ENCODE measurements at places on chromosomes 6 and 20.

DNA sequence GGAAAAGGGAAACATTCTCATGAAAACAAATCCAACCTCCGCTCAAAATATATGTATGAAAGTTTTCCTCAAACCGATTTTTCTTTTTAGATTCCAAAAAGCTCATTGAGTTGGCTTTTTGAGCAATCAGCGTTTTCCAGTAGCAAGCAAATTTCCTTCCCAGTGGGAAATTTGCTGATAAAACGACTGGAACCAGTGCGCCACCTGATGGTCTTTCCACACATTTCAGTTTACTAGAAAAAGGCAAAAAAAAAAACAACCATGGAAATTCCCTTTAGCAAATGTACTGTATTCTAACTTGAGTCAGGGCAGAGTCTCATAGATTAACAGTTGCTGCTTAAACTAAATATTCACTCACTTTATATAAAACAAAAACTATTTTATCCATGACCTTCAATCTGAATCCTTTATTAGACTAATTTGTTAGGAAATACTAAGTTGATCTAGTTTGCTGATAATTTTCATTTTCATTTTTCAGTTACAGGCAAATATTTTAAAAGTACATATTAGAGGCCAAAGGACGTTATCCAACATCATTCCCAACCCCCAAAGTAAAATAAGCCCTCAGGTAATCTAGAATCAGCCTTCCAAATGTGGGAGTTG is 271.5 kb downstream of the FOXA2 start:
- no peak for DNase-seq

- no peak for DNase-seq
Measured at GRCh38 chr20:36260316-36260715, 24.0 kb downstream of the AAR2 start.

- no peak for DNase-seq
Measured at GRCh38 chr20:19078448-19079373, 133.7 kb upstream of the SLC24A3 start.

DNA sequence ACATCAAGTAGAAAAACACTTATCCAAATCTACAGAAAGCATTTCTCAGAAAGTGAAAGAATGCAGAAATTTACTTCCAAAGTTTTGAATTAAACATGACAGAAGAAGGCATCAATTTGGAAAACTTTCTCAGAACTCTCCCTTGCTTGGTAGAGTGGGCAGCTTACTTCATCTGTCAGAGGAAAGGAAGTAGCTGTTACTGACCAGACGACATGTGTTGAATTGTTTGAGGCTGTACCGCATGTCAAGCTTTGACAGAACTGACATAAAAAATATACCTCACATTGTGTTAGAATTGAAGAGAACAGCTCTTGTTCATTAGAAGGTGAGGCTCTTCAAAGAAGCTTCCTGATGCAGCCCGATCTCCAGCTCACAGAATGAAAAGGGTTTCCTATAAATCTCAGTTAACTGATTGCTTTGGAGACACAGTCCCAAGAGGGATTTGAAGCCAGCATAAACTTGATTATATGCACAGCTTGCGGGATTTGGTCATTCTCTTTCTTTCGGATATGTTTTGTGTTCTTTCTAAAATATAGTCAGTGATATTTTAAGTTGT is 190.7 kb downstream of the PLCB1 start:
- DNase-seq, result no peak

DNA sequence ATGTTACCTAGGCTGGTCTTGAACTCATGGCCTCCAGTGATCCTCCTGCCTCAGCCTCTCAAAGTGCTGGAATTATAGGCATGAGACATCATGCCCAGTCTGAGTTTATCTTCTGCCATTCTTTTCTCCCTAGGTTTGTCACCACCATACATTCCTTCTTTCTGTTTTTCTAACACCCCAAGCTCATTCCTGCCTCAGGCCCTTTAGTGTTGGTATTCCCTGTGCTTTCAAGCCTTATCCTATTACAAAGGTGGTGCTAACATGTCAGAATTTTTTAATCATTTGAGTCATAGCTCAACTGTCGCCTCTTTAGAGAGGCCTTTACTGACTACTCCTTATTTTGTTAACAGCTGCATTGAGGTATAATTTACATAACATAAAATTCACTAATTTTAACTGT is 221.1 kb upstream of the PRSS16 start:
- DNase-seq, result no peak

- DNase-seq, result no peak
Measured at GRCh38 chr20:33719277-33719988, 677 bp downstream of the PXMP4 start.

DNA sequence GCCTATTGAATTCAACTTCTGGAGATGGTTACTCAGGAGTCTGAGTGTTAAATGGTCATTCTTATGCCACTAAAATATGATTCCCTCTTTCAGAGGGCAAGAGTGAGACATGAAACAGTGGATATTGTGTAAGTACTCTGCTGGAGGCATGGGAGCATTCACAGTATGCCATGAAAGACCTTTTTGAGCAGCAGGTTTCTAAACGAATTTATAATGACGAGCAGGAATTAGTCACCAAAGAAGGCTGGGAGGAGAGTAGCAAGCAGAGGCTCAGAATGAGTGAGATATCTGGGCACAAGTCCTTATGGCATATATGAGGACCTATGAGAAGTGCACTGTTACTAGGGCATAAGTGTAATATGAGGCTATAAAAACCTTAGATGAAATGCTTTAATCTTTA is 10.9 kb upstream of the MYB start:
- no peak for DNase-seq

DNA sequence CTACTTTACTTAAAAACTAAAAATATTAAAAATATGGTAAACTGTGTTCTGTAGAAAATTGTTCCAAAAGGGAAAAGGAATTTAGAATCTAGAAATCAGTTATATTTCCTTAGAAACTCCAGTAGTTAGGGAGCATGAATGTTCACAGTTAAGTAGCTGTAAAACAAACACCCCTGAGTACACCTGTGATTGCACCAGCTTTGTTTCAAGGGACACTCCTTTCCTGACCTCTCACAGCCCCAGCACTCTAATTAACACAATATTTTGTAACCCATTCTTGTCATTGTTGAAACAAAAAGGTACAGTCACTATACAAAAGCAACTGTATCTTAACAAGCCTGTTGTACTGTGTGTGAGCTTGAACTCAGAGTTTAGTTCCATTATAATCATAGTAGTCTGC is 72.3 kb downstream of the NCOA7 start:
- DNase-seq, result no peak

DNA sequence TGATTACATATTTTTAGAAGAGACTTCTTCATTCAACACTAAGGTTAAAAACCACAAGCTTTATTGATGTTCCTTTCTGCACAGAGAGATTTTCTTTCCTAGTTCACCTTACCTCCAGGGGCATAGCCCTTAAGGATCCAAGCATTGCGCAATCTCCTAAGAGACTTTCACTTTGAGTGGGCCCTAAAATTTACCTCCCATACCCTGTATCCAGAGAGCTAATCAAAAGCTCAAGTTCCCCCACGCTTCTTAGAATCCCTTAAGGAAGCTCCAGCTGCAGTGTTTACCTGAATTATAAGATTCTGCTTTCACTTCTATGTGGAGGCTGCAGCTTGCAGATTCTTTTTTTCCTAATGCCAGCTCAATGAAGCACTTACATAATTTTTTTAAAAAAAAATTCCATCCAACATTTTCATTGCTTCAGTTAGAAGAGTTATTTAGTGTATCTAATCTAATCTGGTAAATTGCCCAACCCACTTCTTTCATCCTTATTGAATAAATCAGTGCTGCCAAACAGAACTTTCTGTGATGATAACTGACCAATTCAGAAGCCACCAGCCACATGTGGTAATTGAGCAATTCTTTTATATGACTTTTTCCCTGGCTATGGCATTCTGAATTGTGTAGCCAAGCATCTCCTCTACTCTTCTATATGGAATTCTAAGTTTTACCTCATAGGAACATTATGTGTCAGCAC is 24.6 kb upstream of the SPTLC3 start:
- no peak for DNase-seq

DNA sequence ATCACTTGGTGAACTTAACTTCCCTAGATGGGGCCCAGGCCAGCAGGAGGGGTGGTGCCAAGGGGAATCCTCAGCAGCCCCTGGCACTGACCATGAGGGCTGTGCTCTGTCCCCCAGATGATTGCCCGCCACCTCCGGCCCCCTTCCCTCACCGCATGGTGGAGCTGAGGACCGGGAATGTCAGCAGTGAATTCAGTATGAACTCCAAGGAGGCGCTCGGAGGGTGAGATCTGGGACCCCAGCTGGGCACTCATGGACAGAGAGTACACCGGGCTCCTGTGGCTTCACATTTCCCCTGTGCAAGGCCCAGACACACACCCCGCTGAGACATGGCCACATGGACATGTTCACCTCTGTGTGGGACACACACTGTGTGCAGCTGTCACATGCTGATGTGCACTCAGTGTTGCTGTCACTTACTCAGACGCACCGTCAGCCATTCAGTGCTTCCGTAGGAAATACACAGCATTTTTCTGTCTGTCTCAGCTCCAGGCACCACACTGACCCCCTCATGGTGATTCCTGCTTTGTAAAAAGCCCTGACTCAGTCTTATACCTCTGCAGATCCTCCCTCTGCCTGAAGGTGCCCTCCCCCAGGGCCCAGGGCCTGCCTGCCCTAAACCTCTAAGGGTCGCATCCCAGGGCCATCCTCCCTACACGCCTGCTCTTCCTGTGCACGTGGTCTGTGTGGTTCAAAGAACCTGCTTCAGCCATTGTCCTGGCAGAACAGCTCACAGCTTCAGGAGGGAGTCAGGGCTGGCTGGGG is 4.4 kb downstream of the MYLK2 start:
- no peak for DNase-seq

DNA sequence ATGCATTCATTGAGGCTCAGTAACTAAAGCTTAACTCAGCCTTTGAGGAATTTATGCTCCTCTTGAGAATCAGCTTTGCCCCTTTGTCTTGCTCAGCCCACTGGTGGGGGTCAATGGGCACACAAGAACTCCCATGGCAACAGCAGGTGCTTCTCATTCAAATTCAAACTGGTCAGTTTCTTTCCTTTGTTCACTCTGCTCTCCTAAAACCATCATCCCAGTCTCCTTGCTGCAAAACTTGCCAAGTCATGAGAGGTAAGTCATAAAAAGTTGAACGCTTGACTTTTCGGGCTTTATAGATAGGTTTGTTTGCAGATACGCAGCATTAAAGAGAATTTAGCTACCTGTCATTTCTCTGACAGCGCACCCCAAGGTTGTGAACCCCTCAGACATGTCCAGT is 146.8 kb downstream of the TFAP2A start:
- DNase-seq, result no peak

- no peak for DNase-seq
Measured at GRCh38 chr20:24331939-24332338, 137.5 kb upstream of the SYNDIG1 start.

- DNase-seq, result no peak
Measured at GRCh38 chr20:40778894-40779496, 90.0 kb upstream of the MAFB start.

DNA sequence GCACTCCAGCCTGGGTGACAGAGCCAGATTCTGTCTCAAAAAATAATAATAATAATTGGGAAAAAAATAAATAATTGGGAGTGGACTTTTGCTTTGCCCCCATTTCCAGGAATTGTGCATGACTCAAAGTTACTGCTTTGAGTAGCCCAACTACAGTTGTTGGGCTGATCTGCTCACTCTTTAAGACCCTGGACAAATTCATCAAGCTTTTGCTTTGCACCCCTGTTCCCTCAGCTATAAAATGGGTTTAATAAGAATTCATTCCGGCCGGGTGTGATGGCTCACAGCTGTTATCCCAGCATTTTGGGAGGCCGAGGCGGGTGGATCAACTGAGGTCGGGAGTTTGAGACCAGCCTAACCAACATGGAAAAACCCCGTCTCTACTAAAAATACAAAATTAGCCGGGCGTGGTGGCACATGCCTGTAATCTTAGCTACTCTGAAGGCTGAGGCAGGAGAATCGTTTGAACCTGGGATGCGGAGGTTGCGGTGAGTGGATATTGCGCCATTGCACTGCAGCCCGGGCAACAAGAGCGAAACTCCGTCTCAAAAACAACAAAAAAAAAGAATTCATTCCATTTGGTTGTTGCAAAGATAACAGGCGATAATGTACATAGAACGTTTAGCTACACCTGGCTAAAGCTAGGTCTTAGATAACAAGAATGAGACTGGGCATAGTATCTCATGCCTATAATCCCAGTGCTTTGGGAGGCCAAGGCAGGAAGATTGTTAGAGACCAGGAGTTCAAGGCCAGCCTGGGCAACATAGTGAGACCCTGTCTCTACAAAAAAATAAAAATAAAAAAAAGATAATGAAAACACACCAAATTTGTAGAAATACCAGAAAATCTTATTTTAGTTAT is 87.9 kb upstream of the ZNF217 start:
- no peak for DNase-seq

- DNase-seq, result no peak
Measured at GRCh38 chr6:87791029-87791428, 89.0 kb upstream of the AKIRIN2 start.

GRCh38 chr6:31438222-31438621 is 34.8 kb downstream of the MICA start:
- DNase-seq, result no peak

- no peak for DNase-seq
Measured at GRCh38 chr6:19327241-19327640, 509.9 kb upstream of the ID4 start.

GRCh38 chr6:117156741-117157140 is 108.6 kb upstream of the VGLL2 start:
- no peak for DNase-seq

- no peak for DNase-seq
Measured at GRCh38 chr6:145749632-145750031, 14.3 kb upstream of the EPM2A start.

DNA sequence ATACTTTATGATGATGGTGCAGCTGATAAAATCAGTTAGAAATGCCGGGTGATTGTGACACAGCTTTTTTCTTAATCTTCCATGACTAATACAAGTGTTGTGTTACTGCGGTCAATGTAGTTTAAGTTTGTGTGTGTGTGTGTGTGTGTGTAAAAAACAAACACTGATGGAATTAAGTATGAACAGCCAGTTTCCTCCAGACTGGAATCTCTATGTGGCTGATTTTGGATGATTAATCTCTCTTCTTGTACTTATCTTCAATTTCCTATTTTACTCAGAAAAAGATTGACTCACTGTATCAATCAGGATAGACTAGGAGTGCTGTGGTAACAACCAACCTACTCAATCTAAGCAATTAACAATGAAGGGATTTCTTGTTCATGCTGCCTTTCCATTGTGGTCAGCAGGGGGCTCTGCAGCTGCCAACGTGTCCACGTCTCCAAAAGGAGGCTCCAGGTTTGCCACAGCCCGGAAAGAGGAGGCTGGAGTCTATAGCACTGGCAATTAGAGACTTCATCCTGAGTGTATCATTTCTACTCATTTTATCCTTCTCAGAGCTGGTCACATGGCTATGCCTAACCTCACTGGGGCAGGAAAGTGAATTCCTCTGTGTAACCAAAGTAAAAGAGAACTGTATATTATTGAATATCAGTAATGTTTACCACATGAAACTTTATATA is 107.7 kb downstream of the CD109 start:
- no peak for DNase-seq
